Retina (tissue), 1 donor: ENCODE measurements at places on chromosomes 3 and 15.

- DNase-seq, result peak; percentile 69
Measured at GRCh38 chr15:58307313-58307961, 124.4 kb upstream of the LIPC start.

- no peak for DNase-seq
Measured at GRCh38 chr3:32842531-32842931, 24.7 kb downstream of the TRIM71 start.

GRCh38 chr15:53535886-53536285 lies 223.6 kb downstream of the WDR72 start:
- DNase-seq, result peak; percentile 64

DNA sequence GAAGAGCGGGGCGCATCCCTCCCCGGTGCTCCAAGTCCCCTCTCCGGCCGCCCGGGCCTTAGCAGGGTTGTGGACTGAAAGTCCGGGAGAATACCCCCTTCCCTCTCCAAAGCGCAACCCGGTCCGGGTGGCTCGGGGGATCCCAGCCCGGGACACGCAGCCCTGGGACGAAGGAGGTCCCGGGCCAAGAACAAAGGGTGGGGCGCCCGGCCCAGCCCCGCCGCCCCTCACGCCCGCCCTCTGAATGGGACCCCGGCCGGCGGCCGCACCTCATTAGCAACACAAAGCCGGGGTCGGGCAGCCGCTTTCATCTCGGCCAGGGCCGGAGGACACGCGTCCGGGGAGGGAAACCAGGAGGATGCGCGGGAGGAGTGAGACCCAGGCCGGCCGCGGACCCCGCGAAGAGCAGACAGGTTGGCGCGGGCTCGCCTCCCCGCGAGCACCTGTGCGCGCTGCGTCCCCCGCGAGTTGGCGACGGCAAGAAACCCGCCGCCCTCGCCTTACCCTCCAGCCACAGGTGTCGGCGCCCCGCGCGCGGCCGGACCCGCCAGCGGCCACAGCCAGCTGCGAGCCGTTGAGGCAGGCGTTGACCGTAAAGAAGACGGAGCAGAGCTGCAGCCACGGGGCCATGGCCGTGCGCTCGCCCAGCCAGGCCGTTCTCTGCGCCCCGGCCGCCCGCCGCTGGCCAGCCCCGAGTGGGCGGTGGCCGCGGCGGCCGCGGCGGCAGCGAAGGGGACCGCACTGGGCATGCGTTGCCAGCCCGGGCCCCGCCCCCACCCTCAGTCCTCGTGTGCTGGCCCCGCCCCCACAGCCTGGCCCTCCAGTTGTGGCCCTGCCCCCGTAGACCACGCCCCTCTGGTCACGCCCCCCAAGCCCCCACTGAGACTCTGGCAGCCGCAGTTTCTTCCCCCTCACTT lies at the start of gene IL17RD:
Gene IL17RD (minus strand): TSS at position 697 of the 917 bp plus-strand sequence. CDS start 67 bp downstream, at position 630.
- DNase-seq, result peak; percentile 87

DNA sequence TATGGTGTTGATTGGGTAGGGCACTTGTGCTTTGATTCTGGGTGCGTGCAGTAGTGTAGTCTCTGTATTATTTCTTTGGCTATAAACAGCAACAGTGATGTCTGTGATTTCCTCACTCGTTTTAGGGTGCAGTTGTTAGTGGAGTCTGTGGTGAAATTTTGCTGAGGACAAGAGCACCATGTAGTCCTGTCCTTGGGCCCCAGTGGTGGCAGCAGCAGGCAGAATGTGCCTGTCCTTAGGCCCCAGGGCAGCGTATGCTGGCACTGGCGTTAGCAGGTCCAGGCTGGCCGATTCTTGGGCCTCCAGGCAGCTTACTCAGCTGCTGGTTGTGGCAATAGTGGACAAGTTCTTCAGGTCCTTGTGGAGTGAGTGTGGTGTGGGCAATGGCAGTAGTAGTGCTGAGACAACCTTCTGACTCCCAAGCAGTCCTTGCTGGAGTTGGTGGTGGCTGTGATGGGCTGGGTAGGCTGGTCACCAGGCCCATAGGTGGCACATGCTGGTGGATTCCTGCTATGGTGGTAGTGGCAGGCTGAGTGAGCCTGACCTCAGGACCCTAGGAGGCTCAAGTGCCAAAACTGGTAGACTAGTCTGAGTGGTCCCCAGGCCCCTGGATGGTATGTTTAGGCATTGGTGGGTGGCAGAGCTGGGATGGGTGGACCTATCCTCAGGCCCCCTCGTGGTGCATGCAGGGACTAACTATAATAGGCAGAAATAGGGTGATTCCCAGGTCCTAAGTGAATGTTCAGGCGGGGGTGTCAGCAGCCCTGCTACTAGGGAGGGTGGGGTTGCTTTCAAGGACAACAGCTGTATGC lies 56.3 kb downstream of the TNFAIP8L3 start:
- no peak for DNase-seq

DNA sequence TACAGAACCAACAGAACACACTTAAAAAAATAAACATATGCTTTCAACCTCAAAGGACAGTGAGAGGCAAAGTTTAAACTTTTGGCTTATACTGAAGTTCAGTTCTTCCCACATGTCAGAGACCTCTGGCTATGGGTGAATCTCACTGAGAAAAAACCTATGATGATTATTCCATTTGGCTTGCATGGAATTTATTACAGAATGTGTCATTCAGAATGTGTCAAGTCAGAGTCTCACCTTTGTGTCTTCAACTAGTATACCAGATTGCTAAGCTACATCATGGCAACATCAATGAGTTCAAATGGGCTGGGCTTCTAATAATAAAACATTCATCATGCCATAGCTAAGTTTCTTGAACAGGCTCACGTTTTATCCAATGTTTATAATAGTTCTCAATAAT lies 987.0 kb downstream of the NTRK3 start:
- DNase-seq, result no peak

- no peak for DNase-seq
Measured at GRCh38 chr3:123997543-123997942, 5.6 kb upstream of the ROPN1 start.

DNA sequence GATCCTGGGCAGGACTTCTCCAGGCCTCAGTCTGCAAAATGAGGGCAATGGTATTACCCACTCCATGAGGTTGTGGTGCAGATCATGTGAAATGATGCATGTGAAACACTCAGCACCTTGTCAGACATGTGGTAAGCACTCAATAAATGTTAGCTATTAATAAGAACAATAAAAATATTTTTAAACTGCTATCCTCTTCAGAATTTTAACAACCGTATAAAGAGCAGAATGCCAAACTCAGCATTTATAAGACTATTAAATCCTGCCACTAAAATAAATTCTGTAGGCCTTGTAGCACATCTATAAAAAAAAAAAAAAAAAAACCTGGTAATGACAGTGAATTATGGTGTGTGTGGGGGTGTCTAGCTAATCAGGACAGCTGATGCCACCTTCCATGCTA lies 213.9 kb upstream of the UMPS start:
- no peak for DNase-seq

DNA sequence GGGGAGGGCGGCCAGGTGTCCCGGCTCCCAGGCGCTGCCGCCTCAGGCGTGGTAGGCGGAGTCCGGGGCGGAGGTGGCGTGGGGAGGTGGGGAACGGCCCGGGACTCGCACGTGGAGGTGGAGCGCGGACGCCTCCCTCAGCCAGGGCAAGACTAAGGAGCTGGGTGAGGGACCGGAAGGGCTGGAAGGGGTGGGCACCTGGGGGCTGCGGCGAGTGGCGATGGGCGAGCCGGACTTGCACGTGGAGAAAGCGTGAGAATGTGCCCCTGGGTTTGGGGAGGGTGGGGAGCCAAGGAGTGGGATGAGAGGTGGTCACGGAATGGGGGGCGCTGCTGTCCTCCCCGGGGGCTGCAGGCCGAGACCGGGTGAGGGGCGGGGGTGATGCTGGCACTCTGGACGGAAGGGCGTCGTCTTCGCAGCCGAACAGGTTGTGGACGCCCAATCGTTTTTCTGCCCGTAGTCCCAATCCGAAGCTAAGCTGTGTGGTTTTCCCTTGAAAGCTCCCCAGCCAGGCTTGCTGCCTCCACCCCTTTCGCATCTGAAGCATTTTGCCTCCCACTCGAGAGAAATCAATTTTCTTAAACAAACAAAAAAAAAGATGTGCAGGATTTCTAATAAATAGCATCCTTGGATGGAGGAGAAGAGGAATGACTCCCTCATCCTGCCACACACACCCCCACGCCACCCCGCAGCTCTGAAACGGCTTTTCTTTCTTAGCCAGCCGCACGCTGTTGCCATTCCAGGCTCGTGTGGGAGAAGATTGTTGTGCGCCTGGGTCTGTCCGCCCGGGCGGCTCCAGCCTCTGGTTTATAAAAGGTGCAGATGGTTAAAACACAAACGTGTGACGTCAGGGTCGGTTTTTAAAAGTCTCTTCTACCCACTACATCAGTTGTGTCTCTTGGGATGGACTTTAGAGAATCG lies 62.5 kb upstream of the ANKRD28 start:
- peak; percentile 82 for DNase-seq

- no peak for DNase-seq
Measured at GRCh38 chr15:77532067-77532710, 100.5 kb downstream of the LINGO1 start.

- no peak for DNase-seq
Measured at GRCh38 chr3:123068601-123069381, 2.0 kb downstream of the PDIA5 start.

GRCh38 chr15:83323296-83323711 lies 38.8 kb upstream of the BNC1 start:
- peak; percentile 54 for DNase-seq

DNA sequence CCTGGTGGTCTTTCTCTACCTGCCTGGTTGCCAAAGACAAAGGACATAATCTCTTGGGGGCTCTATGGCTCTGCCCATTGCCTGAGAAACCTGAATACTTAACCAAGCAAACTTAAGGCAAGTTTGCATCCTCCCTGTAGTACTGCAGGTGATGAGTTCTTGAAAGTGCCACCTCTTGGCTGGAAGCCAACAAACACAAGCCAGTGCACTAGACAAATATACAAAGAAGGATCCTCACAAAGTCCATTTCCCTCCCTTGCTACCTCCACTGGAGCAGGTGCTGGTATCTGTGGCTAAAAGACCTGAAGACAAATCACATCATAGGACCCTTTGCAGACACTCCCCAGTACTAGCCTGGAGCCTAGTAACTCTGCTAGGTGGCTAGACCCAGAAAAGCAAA lies 772.3 kb downstream of the SI start:
- no peak for DNase-seq

- DNase-seq, result no peak
Measured at GRCh38 chr3:113242096-113242581, 30.8 kb downstream of the BOC start.

DNA sequence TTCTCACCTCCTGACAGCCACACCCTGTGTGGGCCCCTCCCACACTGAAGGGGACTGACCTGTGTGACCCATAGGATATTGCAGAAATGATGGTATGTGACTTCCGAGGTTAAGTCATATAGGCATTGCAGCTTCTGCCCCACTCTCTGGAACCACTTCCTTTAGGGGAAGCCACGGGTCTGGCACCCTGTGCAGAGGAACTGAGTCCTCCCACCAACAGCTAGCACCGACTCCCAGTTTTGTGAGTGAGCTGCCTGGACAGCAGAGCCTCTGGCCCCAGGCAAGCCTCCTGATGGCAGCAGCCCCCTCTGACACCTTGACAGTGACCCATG lies 24.6 kb upstream of the SLC6A6 start:
- DNase-seq, result no peak

DNA sequence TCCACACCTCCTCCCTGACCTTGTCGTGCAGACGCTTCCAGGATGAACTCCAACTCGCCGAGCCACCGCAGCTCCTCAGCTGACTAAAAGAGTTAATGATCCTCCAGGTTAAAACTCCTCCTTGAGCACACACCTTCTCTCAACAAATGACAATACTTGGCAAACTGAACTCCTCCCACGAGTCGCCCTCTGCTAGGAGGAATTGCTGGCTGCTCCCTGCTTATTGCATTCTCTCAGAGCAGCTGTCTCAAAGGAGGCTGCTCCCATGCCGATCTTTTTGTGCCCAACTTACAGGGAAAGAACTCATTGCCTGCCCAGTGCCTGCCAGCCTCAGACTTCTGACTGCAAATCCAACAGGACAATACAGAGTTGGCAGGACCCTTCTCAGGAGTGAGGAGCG lies at the start of gene ATP13A4:
Gene ATP13A4 (minus strand): TSS at position 85 of the 400 bp plus-strand sequence. CDS start 96 bp downstream, outside the sequence.
- DNase-seq, result peak; percentile 4

DNA sequence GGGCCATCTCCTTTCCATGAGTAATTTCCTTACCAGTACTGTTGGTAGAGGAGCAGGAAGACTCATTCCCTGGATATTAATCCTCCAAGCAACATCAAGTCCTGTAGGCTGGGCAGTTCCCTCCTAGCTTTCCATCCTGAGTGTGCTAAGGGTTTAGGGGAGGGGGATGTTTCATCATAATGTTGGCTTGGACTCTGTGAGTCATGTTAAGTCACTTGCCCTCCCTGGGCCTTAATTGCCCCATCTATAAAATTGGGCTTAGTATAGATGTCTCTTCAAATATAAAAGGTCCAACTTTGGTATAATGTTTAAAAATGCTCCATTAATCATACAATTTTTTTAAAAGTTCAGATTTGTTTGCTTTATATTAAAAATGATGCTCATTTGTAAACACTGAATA lies 52.7 kb downstream of the TLE3 start:
- no peak for DNase-seq

GRCh38 chr3:9581742-9582141 lies 28.1 kb upstream of the LHFPL4 start:
- no peak for DNase-seq

- no peak for DNase-seq
Measured at GRCh38 chr3:8903191-8903590, 60.1 kb downstream of the RAD18 start.

DNA sequence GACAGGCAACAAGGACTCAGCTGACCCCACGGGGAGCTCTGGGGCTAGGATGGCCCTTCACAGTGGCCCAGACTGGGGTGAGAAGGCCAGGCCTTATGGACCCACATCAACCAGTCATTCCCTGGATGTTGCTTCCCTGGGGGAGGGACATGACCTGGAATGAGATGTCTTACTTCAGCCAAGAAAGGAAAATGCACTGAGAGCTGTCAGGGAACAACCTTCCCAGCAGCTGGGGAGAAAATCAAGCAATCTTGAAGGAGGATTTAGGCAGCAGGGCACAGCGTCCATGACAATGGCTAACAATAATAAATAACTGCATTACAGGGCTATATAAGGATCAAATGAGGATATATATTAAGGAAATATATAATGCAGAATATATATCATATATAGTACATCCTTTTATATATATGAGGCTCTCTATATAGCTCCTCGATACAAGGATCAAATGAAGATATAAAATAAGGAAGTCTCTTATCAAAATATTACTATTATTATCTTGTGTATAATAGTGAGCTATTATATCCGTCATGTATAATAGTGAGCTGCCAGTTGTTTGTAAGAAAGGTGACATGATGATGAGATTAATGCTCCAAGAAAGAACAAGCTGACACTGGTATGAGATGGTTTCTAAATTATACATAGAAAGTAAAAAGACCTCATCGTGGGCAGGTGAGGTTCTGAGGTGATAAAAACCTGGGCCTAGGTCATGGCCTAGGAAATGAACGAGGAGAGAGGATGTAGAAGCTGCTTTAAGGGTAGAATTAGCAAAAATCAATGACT lies 117.8 kb upstream of the LIPC start:
- no peak for DNase-seq

- no peak for DNase-seq
Measured at GRCh38 chr3:52614689-52615088, 71.0 kb downstream of the PBRM1 start.

DNA sequence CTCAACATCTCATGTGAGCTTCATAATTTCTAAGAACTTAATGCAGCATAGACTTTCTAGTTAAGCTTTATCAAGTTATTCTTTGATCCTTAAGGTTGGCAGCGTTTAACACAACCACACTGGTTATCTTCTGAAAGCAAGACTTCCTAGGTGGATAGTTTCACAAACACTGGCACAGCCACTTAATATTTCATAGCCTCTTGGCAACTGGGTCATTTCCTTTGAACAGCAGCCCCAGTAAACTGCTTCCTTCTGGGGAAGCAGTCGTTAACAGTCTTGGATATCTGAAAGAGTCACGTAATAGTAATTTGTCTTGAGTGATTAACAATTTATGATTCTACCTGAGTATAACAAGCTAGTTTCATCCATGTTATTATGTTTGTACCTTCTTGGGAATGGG lies 45.9 kb upstream of the ABHD10 start:
- DNase-seq, result no peak
